ENCODE measurements at places on chromosomes 3 and 15. TPM values are rescaled to one million over a fixed set of nuclear protein-coding genes. Genes with fewer than 3 reads are reported as not detected.

DNA sequence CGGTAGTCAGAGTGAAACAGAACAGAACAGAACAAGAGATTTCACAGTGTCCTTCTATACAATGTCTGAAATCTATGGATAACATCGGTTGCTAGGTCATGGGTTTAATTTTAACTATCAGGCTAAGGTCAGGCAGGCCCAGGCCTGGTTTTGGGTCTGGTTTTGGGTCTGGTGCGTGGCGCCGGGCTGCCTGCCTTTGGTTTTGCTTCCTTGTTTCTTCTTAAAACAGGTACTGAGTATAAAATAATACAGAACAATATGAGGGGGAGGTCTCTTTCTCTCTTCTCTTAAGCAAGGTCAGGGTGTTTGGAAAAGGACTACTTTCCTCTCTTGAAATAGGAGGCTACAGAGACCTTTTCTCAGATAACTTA, 1.4 kb downstream of the AEN start:
- H3K4me1 ChIP-seq: peaks cover 46% of the 10 kb centered on the region
- H3K4me3 ChIP-seq: peak overlapping the region; percentile 84
- H3K27ac ChIP-seq: peak overlapping the region; percentile 95
- no peaks in the 10 kb centered on the region for H3K27me3 ChIP-seq
- no peak for DNase-seq
- peaks cover 5% of the 10 kb centered on the region for H3K36me3 ChIP-seq

The CFAP161 gene
- not detected for total RNA-seq

The PYGO1 gene
- 21.0 TPM for total RNA-seq

DNA sequence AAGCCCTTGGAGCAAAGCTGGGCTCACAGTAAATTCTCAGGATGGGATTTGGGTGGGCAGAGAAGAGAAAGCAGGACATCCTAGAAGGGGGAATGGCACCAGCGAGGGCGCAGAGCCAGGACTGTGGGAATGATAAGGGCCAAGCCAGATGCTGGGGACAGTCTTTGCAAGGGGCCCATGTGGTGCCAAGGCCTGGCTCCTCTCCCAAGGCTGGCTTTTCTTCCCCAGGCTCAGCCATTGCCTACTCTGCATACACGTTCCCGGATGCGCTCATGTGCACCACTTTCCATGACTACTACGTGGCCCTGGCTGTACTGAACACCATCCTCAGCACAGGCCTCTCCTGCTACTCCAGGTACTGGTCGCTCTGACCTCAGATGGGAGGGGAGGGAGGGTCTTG, 24.7 kb upstream of the KIF23 start:
- no peak for DNase-seq
- H3K27me3 ChIP-seq: no peaks in the 10 kb centered on the region
- H3K36me3 ChIP-seq: peaks cover 2% of the 10 kb centered on the region
- H3K4me3 ChIP-seq: no peak overlapping the region

The CILP gene
- 0.22 TPM for total RNA-seq

The SLC28A2 gene
- total RNA-seq: not detected

- no peaks in the 10 kb centered on the region for H3K36me3 ChIP-seq
- H3K27me3 ChIP-seq: peaks cover 3% of the 10 kb centered on the region
- no peak overlapping the region for H3K27ac ChIP-seq
- no peak for DNase-seq
- peaks cover 7% of the 10 kb centered on the region for H3K4me1 ChIP-seq
Observed at GRCh38 chr3:104521606-104522336, 844.9 kb upstream of the ALCAM start.

- H3K4me3 ChIP-seq: no peak overlapping the region
- H3K27ac ChIP-seq: no peak overlapping the region
- peaks cover 2% of the 10 kb centered on the region for H3K4me1 ChIP-seq
- H3K27me3 ChIP-seq: no peaks in the 10 kb centered on the region
- no peaks in the 10 kb centered on the region for H3K36me3 ChIP-seq
- no peak for DNase-seq
Observed at GRCh38 chr3:12741209-12741608, 17.9 kb downstream of the TMEM40 start.

The INO80 gene
- total RNA-seq: 19.8 TPM

- DNase-seq: no peak
- H3K36me3 ChIP-seq: peaks cover 3% of the 10 kb centered on the region
- H3K4me3 ChIP-seq: no peak overlapping the region
- H3K27me3 ChIP-seq: no peaks in the 10 kb centered on the region
- peak overlapping the region; percentile 2 for H3K27ac ChIP-seq
- peaks cover 77% of the 10 kb centered on the region for H3K4me1 ChIP-seq
Observed at GRCh38 chr3:41213588-41213987, 14.3 kb downstream of the CTNNB1 start.
